Lower leg skin (tissue), 4 donors: ENCODE measurements at places on chromosomes 5 and 9. TPM values are rescaled to one million over a fixed set of nuclear protein-coding genes. Genes with fewer than 3 reads are reported as not detected.

DNA sequence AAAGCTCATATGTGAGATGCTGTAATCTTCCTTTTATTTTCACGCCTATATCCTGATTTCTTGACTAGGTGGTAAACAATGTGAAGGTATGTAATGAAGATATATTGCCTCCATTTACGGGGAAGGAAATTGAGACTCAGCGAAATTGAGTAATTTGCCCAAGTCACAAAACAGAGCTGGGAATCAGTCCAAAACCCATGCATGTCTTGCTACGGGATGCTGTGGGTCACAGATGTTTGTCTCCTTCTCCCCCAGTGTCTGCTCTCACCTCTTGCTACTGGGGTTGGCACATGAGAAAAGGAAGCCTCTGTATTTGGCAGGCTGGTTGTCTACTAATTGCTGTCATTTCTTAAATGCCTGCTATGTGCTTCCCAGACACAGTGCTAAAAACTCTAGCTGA, 53.7 kb upstream of the TEX48 start:
- no peak for DNase-seq

- no peak for DNase-seq
Observed at GRCh38 chr5:151721087-151721646, 34.5 kb upstream of the SPARC start.

DNA sequence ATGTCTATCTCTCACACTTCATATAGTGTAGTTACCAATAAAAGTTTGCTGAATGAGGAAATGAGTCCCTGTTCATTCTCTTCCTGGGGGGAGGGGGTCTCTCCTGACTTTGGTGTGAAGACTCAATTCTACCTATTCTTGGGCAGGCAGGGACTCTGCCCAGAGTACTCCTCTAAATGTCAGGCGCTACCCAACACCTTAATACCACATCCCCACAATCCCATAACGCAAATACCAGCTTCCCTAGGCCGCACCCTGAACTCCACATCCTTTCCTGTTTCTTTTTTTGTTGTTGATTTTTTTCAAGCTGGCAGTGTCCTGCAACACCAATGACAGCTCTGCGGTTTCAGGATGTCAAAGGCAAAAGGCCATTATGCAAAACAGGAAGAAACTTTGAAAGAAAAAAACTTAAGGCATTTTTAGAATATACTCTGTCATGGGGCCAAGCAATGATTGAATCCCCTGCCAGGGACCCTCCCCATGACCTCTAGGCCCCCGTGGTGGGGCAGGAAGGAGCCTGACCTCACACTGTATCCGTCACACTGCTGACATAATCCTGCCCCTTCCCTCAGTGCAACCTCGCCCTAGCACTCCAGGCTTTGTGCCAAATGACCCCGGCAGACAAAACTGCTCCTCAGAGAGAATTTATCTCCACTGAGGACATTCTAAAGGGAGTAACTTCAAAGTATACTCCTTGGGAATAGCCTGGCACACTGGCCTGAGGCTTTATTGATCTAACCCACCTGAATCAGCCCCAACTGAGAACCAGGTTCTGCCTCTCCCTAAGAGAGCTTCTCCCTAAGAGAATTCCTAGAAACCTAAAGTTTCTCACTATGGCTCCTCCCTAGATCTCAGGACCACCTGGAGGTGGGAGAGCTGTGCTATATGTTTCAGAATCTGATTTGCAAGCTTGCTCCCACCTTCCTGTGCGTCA, 8.0 kb downstream of the B4GALT1 start:
- DNase-seq: peak; percentile 75

DNA sequence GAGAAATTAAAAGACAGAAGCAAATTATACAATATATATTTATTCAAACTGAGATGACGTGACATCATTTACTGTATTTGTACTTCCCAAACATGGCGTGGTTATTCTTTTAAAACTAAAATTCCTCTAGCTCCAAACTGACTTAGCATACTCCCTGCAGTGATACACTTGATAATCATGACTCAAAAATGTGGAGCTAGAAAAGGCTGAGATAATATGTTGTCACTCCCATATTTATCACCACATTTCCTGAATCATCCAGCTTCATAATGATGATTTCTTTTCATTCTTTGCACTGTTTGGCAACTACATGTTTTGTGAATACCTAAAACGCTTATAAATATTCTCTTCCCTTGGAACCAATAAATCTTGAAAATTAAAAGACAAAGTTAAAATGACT, 341.0 kb downstream of the EBF1 start:
- no peak for DNase-seq

GRCh38 chr5:153086486-153086885, 404.0 kb upstream of the GRIA1 start:
- no peak for DNase-seq

DNA sequence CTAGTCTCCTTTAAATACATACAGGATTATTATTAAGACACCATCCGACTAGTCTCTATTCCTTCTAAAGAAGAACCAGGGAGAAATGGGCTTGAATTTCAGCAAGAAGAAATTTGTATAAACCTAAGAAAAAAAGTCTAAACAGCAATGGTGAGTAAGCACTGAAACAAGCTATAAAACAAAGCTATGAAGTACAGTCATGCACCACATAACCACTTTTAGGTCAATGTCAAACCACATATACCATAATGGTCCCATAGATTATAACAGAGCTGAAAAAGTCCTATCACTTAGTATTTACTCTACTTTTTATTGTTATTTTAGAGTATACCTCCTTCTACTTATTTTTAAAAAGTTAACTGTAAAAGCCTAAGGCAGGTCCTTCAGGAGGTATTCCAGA, 102.0 kb upstream of the NFIB start:
- DNase-seq: no peak

- DNase-seq: no peak
Observed at GRCh38 chr5:61596265-61596664, 264.2 kb downstream of the ZSWIM6 start.

GRCh38 chr5:98217138-98217537, 556.3 kb upstream of the RGMB start:
- no peak for DNase-seq

- DNase-seq: no peak
Observed at GRCh38 chr9:68847765-68848164, 142.7 kb downstream of the PIP5K1B start.

- DNase-seq: no peak
Observed at GRCh38 chr9:370086-370485, 155.4 kb downstream of the DOCK8 start.

- no peak for DNase-seq
Observed at GRCh38 chr5:116004248-116004647, 28.0 kb upstream of the ARL14EPL start.

GRCh38 chr9:18947892-18948339, 85.1 kb downstream of the SAXO1 start:
- no peak for DNase-seq

DNA sequence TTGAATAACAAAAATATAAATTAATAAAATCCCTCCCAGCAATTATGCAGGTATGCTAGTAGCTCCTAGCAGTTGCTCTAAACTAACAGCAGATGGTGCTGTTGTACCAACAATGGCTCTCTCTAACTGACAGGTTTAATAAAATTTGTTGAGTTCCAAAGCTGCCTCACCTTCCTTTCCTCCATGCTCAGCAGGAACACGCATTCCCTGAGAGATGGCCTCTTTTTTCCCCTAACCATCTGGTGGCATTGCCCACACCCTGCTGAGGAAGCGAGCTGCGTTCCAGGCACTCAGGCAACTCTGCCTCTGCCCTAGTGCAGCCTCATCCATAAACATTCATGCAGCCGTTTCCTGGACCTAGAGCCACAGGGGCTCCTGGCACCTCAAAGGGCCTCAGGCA, 106.2 kb downstream of the KLHL3 start:
- DNase-seq: peak; percentile 68

- DNase-seq: peak; percentile 40
Observed at GRCh38 chr9:109258481-109259302, 62.2 kb downstream of the EPB41L4B start.

DNA sequence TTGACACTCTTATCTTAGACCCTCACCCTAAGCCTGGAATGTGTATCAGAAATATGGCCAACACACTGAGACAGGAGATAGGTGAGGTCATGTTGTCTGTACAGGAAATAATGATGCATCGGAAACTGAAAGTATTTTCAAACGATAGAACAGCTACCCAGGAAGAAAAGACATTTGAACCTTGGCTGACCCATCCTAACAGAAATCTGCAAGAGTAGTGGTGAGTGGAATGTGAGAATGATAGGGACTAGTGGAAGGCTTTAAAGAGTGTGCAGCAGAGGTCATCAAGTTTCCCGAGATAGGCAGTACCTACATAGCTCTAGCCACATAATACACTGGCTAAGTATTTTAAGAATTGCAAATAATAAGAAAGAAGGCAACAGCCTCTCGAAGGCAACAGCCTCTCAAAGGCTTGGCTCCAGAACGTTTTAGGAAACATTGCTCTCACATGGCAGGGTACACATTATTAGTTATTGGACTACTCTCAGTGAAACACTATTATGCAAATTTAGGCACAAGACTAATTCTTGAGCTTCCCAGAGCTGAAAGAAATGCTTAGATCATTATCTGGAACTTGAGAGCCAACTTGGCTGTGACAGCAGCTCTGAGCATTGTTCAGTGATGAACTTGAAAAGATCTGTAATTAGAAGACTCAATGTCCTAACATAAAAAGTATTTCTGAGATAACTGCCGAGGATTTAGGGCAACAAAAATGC, 133.1 kb upstream of the FBXL7 start:
- DNase-seq: no peak

DNA sequence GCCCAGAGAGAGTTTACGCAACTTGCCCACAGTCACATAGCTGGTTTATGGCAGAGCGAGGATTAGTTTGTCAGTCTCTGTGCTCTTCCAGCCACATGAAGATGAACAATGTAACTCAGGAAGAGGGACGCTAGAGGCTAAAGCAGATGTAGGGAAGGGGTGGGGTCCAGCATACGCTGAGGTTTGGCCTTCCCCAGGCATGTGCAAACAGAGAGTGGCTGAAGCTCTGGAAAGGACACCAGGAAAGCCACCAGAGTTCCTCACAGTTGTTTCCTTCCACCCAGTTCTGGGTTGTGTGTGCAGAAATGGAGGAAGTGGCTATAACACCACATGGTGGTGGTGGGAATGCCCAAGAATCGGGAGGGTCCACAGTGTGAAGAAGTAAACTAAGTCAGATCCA, 60.0 kb downstream of the SNX18 start:
- DNase-seq: no peak

- no peak for DNase-seq
Observed at GRCh38 chr9:99307851-99308250, 85.8 kb downstream of the SEC61B start.

DNA sequence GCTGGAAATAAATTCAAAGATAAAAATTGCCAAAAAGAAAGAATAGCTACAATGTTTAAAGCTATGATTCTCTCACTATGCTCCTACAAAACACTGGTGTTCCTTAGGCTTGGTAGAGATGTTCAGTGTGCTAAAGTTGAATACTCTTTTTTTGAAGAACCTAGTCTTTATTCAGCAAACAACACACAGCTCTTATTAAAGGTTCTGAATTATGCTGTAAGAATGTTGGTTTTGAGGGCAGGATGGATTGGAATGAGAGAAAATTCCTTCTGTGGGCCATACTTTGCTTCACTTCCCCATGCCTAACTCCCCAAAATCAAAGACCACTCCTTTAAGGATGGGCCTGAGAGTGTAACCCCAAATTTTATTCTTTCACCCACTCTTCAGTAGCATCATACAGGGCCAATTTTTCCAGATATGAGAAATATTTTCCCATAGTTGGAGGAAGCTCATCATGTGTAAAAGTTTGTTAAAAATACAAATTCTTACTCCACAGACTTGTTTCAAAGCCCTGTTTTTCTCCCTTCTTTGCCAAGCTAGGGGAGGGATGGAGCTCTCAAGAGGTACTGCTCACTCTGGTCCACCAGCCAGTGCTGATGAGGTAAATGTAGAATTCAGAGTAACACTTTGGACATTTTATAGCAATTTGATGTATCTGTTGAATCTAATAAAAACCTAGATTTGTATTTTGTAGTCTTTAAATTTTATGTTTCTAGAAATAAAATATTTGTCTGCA, 99.3 kb downstream of the GDNF start:
- DNase-seq: no peak

GRCh38 chr5:80127116-80127552, 92.0 kb downstream of the THBS4 start:
- DNase-seq: no peak

GRCh38 chr5:171162596-171162995, 146.5 kb upstream of the TLX3 start:
- no peak for DNase-seq

DNA sequence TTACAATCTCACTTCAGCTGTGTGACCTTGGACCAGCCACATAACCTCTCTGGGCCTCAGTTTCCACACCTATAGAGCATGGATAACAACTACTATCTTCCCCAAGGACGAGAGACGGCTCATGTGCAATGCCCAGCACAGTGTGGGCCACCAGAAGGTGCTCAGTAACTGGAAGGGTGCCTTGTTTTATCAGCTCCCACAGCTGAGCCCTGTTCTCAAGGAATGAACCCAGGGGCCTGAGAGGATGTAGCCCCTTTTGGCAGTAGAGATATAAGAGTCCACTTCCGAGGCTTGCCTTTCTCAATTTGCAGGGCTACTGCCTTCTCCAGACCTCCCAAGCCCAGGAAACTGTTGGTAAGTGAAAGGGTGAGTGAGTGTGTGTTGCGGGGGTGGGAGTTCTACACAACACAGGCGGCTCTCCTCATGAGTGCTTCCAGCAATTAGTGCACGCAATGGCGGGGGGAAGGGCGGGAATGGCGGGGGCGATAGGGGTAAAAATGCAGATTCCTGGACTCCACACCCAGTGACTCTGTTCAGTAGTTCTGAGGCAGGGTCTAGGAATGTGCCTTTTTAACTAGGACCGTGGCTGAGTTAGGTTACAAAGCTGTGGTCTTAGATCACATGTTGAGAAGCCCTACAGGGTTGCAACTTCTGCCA, 185.1 kb downstream of the FSTL4 start:
- no peak for DNase-seq

DNA sequence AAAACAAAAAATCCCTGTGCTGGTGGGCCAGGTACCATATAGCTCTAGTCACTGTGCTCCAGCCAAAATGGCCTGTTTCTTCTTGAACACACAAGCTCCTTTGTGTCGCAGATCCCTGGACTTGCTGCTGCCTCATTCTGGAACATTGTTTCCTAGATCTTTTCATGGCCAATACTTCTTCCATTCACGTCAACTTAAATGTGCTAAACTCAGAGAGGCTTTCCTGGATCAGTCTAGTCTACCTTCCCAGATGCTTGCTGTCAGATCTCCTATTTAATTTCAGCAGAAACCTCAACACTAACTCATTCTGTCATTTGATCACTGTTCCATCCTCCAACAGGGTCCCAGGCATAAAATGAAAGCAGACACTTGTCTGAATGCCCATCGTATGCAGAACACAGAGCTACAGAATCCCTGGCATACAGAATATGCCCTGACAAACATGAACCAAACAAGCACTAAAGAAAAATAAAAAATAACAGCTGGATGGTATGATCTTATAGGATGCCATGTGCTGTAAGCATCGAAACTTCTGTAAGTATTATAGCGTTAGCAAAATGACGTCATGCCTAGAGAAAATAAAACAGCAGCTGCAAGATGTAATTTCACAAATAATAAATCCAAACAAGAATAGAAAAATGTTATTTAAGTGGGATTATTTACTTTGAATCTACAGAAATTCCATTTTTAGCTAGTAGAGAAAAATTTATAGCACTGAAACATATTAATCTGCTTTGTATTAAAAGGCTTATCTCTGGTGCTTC, 403.7 kb upstream of the DAP start:
- DNase-seq: no peak

The CEL gene
- 4.8 TPM for total RNA-seq

The GGTA1 gene
- 11.9 TPM for total RNA-seq

The ABLIM3 gene
- 4.2 TPM for total RNA-seq

The ANKRD20A1 gene
- total RNA-seq: 1.0 TPM

The TLX3 gene
- total RNA-seq: not detected

The DOCK8 gene
- 15.1 TPM for total RNA-seq

The AMBP gene
- total RNA-seq: not detected

The NOXA1 gene
- 3.4 TPM for total RNA-seq

The TJP2 gene
- 186 TPM for total RNA-seq

The DPYSL3 gene
- 7.1 TPM for total RNA-seq

The CARD9 gene
- 4.2 TPM for total RNA-seq
